ENCODE measurements at places on chromosomes 16 and 17.

DNA sequence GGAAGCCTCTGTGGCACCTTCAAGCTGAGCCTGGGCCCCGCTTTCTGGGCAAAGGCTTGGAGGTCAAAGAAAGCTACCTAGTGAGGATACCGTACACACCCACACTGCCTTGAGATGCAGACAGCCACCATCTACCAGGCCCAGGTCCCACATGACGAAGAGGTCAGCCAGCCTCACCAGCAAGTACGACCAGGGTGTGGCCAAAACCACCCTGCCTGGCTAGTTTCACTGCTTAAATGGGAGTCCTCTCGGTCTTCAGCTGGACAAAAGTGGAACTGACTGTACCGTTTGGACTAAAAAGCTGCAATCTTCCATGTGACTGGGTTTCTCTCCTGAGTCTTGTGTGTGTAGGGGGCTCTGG lies 21.6 kb downstream of the VASN start:
- no peak for DNase-seq

DNA sequence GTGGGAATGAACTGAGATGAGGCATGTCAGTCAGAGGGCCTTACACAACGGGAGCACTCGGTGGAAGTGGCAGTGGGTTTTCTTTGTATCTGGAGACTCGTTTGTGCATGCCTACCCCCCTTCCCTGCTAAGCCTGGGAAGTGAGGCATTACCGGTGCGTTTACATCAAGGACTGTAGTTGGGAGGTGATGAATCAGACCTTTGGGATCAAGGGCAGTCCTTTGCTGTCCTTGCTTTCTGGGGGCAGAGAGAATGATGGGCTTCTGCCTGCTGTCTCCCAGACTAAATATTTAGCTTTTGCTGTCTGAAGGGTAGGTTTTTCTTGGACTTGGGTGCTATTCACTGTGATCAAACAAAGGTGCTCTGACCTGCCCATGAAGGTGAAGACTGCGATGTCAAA lies 83.0 kb downstream of the WWP2 start:
- no peak for DNase-seq

DNA sequence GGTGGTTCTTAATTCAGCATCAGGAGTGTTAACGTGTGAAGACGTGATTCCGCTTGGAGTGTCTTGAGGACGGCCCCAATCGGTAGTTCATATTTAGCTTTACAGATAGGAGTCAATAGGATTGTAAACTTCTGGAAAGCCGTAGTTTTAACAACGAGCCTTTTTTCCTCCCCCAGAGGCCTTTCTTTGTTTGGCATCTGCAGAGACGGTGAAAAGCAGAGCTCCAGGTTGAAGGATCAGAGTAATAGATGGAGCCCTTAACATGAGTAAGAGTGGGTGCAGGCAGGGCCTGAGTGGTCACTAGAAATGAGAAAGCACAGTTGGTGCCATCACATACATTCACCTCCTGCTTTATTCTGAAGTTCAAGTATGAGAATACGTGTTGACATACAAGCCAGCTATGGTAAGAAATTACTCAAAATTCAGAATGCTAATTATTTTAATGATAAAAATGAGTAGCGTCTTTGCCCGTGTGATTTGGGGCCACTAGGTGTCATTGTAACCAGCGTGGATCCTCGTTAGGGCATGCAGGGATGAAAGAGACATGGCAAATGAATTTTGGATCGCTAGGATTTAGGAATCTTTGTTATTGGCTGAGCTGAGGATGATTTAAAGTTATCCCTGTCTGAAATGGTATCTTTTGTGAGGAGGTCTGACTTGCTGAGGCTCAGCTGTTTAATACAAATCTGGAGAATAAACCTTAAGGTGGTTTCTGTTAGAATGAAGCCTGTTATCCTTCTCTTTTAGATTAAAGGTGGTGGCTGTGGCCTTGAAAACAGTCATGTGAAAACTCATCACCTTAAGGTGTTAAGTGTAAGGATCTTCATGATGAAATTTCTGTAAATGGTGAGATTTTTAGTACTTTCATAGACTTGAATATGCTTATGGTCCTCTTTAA lies 18.6 kb downstream of the PRCD start:
- DNase-seq: no peak

GRCh38 chr17:73902416-73903181 lies 258.4 kb upstream of the SDK2 start:
- no peak for DNase-seq

DNA sequence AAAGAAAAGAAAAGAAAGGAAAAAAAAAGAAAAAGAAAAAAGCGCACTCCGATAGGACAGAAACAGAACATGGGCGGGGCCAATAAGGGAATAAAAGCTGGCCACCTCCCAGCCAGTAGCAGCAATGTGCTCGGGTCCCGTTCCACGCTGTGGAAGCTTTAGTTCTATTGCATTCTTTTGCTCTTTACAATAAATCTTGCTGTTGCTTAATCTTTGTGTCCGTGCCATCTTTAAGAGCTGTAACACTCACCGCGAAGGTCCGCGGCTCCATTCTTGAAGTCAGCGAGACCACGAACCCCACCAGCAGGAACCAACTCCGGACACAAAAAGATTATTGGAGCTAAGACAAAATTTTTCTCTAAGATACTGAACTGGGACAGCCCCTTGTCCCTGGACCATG lies 3.1 kb upstream of the ARL5C start:
- DNase-seq: no peak

DNA sequence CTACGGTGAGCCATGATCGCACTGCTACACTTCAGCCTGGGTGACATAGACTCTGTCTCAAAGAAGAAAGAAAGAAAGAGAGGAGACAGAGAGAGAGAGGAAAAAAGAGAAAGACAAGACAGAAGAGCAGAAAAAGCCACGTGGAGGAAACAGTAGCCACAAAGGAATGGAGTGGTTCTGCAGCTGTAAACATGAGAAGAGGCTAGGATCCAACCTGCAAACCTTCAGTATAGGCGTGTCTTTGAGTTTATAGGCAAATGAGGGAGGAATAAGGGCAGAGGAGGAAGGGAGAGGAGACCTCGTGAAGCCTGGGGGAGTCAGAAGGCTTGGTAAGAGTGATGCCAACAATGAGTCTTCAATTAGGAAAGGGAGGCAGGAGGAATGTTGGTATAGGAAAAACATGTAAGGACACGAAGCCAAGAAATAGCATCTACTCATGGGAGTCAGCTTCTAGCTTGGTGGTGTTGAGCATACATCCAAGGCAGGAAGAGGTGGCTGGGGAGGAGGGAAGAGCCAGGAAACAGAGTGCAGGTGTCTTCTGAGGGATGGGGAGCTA lies 3.9 kb downstream of the MED9 start:
- no peak for DNase-seq

DNA sequence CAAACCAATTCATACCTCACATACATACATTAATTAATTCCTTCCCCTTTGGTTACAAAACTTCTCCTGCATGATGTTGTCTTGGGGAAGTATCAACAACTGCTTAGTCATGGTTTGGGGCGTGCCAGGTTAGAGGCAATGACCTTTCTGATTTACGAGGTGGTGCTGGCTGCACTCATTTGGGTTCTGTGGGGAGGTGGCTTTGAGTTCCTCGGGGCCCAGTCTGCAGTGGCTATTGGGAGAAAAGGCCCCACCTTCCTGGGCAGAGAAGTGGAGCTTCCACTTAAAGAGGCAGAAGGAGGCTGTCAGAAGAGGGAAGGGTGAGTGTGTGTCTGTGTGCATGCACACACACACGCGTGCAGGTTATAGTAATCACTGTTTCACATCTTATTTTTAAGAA lies 10.2 kb upstream of the ETV4 start:
- no peak for DNase-seq

DNA sequence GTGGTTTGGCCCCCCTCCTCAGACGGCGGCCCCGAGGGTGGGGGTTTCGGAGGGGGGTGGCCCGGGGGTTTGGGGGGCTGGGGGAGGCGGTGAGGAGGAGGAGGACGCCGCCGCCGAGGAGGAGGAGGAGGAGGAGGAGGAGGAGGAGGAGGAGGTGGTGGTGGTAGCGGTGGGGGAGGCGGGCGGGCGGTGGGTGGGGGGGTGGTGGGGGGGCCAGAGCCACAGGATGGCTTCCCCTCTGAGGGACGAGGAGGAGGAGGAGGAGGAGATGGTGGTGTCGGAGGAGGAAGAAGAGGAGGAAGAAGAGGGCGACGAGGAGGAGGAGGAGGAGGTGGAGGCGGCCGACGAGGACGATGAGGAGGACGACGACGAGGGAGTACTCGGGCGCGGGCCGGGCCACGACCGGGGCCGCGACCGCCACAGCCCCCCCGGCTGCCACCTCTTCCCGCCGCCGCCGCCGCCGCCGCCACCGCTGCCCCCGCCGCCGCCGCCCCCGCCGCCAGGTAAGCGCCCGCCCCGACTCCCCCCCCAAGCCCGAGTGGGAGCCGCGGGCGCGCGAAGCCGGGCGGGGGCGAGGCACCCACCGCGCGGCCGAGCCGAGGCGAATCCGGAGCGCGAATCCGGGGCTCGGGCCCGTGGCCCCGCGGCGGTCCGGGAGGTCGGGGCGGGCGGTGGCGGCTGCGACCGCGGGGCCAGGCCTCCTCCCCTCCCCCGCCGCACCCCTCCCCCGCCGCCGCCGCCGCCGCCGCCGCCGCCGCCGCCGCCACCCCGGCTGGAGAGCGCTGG lies 3.8 kb upstream of the CHD3 start:
- no peak for DNase-seq

GRCh38 chr16:55280587-55280986 lies 43.4 kb upstream of the IRX6 start:
- DNase-seq: no peak

- DNase-seq: no peak
These were observed 7.9 kb upstream of the NGFR start for GRCh38 chr17:49487183-49487582.

- no peak for DNase-seq
These were observed 129.2 kb downstream of the USP31 start for GRCh38 chr16:23020084-23020483.

DNA sequence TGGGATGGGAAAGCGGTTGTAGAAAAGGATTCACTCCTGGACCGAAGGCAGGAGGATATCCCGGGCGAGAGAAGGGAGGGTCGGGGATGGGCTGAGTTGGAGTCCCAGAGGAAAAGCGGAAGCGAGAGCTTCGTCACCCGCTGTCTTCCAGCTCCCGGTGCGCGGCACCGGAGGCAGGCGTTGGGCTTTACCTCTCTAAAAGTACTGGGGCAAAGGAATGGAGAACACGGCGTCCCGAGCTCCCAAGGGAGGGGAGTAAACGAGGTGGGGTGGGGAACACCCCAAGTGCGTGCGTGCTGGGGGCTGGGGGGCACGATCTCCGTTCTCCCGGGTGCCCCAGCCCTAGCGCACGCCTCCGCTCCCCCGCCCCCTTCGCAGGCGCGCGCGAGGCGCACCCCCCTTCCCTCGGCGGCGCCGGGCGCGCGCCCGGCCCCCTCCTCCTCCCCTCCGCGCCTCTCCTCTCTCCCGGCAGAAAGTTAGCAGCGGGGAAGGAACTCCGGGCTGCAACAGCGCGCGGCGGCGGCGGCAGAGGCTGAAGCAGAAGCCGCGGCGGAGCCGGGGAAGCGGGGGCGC lies at the start of gene HS3ST4:
Gene HS3ST4, plus strand, starts transcription at position 441 of the 573 bp plus-strand sequence.
- no peak for DNase-seq

- DNase-seq: no peak
These were observed 33.3 kb downstream of the OR1D5 start for GRCh38 chr17:3030096-3030495.

GRCh38 chr17:17538417-17539391 lies 42.5 kb upstream of the RASD1 start:
- no peak for DNase-seq

- no peak for DNase-seq
These were observed 23.5 kb upstream of the RFFL start for GRCh38 chr17:35086931-35087573.

DNA sequence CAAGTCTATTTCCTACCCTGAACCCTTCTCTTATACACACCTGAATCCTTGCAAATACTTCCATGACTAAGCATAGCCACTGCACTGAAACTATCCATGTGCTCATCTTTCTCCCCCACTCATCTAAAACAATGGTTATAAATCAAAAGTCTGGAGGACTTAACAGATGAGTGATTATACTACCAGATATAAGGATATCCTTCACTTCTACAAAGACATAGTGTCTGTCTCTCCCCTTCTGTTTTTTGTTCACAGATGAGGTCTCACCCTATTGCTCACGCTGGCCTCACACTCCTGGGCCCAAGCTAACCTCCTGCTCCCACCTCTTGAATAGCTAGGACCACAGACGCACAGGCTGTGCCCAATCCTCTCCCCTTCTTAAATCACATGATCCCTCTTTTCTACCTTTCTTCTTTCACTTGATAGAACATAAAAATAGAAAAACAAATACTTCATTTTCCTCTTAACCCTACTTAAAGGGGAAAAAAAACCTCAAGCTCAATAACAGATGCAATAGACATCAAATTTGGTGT lies 19.2 kb downstream of the CEP112 start:
- DNase-seq: no peak

DNA sequence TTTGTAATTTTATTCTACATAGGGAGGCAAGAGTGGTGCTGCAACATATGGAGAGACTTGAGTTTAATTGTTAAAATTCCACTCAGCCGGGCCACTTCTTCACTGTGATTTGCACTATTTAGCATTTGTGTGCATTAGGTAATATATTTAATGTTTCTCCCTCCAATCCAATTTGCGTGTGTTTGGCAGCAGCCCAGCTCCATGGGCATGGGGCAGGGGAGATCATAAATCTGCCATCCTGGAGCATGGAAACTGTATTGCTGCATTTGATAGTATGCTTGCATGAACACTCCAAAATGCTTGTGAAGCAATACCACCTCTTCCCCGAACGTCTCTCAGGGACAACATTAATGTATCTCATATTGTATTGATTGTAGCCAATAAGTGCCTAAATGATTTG lies 339.1 kb upstream of the RBFOX1 start:
- DNase-seq: no peak

DNA sequence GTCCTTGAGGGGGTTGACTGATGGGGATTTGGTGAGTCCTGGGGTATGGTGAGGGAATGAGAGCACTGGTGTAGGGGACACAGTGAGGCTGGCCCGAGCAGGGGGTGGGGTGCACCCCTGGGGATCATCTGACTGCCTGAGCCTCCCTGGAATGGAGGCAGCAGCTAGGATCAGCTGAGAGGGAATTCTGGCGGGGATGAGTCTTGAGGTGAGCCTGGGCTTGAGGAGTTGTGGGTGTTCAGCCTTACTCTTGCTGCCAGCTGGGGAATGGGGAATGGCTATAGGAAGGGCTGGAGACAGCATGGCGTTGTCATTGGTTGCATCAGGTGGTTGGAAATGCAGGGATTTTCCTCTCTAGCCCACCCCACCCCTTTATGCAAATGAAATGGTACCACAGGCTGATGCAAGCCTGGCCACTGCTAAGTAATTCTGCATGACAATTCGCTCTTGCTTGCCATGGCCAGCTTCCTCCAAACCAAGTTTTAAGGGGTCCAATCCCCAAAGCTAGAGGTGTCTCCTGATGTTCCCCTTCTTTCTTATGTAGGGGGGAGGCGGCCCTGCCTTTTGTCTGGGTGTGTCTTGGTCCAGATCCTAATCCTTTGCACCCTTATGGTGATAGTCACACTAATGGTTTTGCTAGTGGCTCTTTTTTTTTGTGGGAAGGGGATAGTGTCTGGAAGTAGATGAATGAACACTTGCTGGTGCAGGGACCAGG lies 7.5 kb downstream of the NFE2L1 start:
- DNase-seq: peak; percentile 93

DNA sequence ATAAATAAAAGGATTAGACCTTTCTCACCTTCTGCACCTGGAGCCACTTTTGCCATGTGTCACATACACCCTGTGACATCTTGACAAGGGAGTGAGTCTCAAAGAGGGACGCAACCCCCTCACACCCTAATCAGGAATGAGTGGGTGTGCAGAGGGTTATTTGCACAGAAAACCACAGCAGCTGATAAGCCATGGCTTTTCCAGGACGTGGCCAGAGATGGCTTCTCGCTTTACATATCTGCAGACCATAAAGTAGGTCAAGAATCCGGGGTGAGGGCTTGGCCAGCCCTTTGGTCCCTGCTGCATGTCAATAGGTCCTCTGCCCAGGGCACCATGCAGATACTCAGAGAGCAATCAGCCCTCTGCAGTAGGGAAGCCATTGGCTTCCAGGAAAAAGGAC lies 2.4 kb upstream of the CD300LF start:
- no peak for DNase-seq

Measured in AG09319 (cell line).